ENCODE measurements at places on chromosomes 11 and 22.

DNA sequence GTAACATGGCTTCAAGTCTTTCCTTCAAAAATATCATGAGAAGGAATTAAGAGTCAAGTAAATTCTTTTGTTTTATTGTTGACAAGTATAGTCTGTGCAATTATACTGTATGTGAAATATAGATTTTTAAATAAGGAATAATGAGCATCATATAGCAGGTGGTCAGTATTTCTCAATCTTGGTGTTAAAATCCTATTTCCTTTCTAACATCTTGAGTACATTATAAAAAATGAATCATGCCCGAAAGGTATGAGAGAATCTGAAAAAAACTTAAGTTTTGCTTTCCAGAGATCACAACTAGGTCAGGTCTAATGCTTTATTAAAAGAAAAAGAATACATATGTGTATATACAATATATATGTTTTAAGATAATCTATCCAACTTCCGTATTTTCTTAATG lies 53.1 kb downstream of the KIF18A start:
- DNase-seq = no peak

DNA sequence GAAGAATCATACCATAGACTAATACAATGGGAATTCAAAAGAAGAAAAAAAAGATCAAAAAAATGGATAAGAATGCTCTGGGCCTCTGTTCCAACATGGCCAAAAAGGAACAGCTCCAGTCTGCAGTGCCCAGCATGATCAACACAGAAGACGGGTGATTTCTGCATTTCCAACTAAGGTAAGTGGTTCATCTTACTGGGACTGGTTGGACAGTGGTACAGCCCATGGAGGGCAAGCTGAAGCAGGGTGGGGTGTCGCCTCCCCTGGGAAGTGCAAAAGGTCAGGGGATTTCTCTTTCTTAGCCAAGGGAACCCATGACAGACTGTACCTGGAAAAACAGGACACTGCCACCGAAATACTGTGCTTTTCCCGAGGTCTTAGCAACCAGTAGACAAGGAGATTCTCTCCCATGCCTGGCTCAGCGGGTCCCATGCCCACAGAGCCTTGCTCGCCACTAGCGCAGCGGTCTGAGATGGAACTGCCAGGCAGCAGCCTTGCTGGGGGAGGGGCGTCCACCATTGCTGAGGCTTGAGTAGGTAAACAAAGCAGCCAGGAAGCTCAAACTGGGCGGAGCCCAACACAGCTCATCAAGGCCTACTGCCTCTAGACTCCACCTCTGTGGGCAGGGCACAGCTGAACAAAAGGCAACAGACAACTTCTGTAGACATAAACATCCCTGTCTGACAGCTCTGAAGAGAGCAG lies 428.4 kb downstream of the MN1 start:
- peak; percentile 97 for DNase-seq

- DNase-seq = no peak
Measured at GRCh38 chr11:60059052-60059451, 2.6 kb downstream of the MS4A3 start.

GRCh38 chr11:24453129-24453718 lies 43.6 kb upstream of the LUZP2 start:
- no peak for DNase-seq

DNA sequence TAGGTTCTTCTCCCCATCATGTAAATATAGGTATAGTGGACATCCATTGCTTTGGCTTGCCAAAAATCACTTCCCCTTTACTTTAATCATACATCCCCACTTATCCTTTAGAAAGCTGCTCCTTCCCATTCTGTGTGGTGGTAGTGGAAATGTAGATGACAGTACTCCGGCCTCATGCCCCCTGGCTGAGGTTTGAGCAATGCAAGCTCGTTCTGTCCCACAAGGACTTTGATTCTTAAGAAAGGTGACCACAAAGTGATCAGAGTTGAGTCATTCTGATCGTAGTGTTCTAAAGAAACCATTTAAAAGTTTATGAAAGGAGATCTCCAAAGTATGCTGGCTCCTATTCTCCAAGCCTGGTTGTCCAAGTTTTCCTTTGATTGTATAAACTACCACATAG lies 10.9 kb downstream of the TUG1 start:
- DNase-seq = no peak

- DNase-seq = no peak
Measured at GRCh38 chr22:46145361-46145851, 4.9 kb upstream of the PPARA start.

GRCh38 chr11:36193290-36193619 lies 96.0 kb downstream of the COMMD9 start:
- no peak for DNase-seq

DNA sequence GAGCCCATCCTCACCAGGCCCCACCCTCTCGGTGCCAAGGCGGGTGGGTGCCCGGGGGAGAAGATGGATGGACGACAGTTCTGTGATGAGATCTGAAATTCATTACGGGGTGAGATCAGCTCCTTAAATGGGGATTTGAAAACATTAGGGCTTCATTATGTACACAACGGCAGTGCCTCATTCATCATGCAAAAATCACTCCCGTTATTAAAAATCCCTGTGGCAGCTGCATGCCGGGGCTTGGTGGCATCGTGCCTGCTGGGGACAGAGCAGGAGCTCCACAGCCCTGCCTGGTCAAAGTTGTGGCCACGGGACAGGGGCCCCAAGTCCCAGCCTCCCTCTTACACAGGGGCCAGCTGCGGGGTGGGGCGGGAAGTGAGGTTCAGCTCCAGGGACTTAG lies 20.2 kb downstream of the OTUB1 start:
- DNase-seq = no peak

GRCh38 chr11:22688914-22689313 lies 22.5 kb downstream of the GAS2 start:
- DNase-seq = no peak

DNA sequence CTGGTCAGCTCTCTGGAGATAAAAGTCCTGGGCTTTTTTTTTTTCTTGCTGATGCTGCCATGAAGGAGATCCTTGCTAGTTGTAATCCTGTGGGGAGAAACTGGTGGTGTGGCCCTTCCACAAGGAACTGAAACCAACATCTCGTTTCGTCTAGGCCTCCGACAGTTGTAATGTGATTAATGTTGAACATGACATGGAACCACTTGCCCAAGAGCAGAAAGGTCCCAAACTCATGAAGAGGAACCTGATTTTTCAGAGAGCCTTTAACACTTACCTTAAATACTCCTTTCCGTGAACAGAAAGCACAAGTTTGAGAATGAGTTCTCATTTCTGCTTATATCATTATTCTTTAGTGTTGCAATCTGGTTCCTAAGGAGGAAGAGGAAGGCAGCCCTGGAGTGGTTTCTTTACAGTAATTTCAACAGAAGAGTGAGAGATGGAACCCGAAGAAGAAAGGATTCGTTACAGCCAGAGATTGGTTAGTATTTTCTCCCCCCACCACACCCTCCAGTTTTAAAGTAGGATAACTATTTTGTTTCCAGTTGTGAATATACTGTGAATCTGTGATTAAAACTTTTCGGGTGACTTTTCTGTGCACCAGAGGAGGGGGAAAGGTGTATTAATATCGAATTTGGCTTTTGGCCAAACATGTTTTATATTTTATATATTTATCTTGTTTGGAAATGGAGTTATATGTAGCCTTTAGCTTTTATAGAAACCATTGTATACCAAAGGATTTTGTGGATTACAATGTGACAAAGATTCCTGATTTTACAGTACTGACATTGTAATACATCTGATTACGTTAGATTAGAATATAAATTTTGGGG lies 2.0 kb downstream of the KDM2A start:
- peak; percentile 18 for DNase-seq

DNA sequence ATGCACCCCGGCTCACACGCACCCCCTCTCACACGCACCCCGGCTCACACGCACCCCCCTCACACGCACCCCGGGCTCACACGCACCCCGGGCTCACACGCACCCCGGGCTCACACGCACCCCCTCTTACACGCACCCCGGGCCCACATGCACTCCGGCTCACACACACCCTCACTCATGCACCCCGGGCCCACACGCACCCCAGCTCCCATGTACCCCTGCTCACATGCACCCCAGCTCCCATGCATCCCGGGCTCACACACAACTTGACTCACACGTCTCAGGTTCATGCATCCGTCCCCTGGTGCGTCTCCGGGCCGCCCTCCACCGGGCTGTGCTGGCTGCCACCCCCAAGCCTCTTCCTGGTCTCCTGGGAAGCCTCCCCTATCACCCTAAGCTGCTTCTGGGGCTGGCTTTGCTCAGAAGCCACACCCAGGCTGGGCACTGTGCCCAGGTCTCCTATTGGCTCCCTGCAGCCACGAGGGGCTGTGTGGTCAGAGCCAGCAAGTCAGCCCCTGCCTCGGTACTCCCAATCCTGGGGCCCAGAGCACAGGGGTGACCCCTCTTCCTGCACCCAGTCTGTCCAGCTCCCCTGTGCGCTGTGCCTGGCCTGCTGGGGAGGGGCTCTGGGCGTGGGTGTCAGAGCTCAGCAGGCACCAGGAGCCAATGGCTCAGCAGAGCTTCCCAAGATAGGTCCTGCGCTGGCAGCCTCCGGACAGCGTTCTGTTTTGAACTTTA lies 16.9 kb downstream of the TSPAN4 start:
- no peak for DNase-seq

- DNase-seq = no peak
Measured at GRCh38 chr11:9665749-9666148, 1.9 kb downstream of the SWAP70 start.

DNA sequence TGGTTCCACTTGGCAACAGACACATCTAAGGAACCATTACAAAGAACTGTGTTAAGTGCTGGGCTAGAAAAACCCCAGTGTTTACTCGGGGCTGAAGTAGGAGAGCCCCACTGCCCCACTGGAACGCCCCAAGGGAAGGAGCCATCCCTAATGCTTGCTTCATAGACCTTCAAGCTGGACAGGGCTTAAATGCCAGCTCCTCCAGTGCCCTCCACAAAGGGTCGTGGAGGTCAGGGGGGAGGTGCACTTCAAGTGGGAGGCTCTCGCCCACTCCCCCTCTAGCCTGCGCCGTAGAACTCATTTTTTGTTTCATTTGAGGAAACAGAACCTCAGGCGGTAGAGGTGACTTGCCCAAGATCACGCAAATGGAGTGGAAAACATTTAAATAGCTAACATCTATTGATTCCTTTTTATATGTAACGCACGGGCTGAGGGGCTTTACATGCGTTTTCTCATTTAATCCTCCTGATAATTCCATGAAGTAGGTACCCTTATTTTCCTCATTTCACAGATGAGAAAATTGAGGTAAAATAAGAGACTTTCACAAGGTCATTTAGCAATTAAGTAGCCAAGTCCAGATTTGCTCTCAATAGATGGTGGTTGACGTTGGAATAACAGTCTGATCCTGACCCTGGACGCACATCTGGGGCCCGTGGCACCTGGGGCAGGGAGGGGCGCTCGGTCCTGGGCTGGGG lies 545 bp upstream of the ZDHHC13 start:
- DNase-seq = peak; percentile 6

DNA sequence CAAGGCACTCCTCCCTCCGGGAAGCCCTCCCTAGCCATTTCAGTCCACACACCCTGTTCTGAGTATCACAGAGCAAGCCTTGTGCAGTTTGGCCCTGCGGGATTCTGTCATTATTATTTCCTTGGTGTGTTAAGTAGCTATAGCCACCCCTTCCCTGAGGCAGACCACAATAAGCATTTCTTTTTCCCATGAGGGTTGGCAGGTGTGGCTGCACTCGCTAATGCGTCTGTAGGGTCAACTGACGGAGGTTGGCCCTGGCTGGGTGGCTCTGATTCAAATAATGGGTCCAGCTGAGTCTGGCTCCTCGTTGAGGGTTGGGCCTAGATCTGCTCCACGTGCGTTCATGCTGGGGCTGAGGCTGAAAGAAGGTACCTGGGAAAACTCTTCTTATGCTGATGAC lies 5.1 kb downstream of the F2 start:
- DNase-seq = peak; percentile 49

GRCh38 chr22:50481440-50482106 lies at the start of gene ADM2:
Gene ADM2, plus strand, starts transcription at chr22:50481543. Its CDS starts 305 bp downstream, at chr22:50481848.
- DNase-seq = peak; percentile 65

DNA sequence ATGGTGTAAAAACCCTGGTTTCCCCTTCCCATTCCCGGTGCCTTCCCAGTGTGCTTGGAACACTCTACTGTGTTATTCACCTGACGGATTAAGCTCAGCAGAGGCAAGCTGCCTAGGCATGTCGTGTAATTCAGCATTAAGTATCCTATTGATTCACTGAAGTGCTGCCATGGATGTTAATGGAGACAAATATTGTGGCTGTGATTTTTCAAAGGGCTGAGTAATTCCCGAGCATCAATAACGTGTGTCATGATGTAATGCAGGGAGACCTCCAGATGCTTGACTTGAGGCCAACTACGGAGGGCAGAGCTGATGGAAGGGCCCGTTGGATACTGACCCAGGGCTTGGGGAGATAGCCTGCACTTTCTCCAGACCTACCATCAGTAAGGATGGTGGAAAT lies 269.0 kb downstream of the ST3GAL4 start:
- DNase-seq = no peak

GRCh38 chr22:23212061-23213021 lies 32.0 kb downstream of the BCR start:
- no peak for DNase-seq

DNA sequence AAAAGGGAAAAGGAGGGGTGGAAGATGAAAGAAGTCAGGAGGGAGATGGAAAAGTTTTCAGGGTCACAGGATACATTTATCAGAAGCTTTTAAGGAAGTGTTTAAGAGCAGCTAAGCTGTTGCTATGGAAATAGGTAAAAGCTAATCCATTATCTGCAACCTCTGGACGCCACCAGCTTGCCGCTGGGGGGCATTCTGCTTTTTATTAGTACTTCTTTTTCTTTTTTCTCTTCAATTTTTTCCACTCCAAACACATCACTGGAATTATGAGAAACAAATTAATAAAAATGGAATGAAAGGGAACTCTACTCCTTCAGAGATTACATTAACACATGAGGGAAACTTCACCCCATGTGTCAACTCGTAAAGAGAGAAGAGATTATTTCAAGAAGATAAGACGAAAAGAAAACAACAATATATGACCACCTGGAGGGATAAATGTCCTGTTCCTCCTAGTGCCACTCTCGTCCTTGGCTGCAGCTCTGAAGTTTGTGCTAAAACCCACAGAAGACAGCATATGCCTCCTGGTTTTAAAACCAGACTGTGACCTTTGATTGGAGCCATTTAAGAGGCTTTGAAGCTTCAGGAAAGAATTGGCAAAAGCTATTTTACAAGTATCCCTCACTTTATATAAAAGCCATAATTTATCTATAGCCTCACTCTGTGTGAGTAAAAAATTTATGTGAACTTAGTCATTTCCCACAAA lies 972.8 kb downstream of the OPCML start:
- no peak for DNase-seq

DNA sequence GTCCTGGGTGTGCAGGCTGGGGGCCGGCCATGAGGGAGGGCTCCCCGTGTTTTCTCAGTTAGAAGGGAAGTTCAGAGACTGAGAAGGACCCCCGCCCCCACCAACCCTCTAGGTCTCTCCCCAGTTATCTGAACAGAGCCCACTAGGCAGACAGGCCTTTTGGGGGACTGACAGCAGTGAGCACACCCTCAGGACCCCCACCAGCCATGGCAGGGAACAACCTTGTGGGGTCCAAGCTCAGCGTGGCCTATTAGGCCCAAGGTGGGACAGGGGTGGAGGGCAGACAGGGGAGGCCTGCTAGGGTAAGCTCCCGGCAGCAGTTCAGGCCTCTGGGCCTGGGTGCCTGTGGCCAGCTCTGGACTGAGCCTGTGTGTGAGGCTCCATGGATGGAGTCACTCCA lies 5.6 kb downstream of the LRRC75B start:
- no peak for DNase-seq
